ENCODE measurements at places on chromosomes 7 and 10.

- no peak for DNase-seq
Measured at GRCh38 chr7:51040787-51041186, 258.1 kb upstream of the GRB10 start.

GRCh38 chr7:1985042-1985441 is 247.7 kb downstream of the MAD1L1 start:
- no peak for DNase-seq

DNA sequence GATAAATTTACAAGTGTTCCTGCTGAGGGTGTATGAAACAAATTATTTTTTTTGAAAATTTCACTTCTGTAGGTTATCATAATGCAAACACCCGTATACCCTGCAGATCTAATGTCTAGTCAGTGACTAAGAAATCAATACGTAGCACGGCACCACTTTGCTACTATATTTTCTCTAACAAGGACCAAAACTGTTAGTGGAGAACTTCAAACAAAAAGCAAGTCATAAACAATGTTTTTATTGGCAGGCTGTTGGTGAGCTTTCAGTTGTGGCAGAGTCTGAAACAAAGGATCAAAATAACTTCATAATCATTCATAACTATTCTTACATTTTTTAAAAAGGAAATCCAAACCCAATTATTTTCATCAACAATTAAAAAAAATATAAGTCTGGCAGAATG is 11.8 kb downstream of the SEM1 start:
- DNase-seq: no peak

DNA sequence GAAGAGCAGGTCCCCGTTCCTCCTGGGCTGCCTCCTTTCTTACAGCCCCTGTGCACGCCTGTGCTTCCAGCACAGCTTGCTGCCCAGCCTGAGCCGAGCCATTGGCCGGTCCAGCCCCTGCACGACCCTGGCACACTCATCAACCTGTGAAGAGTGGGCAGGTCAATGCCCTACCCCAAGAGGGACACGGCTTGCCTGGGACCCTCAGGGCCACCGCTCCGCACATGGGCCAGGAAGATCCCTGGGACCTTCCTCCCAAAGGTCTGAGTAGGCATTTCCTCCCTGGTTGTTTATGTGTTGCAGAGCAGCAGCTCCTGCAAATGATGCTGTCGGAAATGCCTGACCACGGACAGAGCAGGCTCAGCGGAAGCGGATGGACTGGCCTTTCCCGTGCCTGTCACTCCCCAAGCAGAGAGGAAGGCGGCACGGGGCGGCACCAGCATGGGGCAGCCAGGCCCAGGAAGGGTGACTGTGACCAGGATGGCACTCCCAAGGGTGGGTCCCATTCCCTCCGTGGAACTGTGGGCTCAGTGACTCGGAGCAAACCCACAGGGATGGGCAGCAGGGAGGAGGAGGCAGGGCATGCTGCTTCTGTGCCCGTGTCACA is 252.5 kb downstream of the TNS3 start:
- no peak for DNase-seq

DNA sequence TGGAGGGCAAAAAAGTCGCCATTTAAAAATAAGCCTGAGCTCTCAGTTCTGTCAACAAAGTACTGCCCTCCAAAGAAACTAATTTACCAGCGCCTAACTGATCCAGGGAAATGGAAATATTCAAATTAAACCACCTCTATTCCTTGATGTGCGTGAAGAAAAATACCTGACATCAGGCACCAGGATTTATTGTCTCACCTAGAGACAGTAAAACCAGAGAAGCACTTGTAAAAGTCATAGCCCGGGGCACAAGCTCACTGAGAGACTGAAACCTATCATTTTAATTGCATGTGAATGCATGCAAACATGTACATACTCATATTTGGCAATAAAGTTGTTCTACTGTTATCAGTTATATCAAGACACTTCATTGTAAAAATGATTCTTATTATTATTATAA is 147.3 kb upstream of the VSTM2A start:
- no peak for DNase-seq

- no peak for DNase-seq
Measured at GRCh38 chr10:74507951-74508350, 318.4 kb upstream of the KAT6B start.

Measured in DMS 273 treated with DMSO at 0.1 percent for 48 hours (cell line).